ENCODE measurements at places on chromosomes 2 and 18.

DNA sequence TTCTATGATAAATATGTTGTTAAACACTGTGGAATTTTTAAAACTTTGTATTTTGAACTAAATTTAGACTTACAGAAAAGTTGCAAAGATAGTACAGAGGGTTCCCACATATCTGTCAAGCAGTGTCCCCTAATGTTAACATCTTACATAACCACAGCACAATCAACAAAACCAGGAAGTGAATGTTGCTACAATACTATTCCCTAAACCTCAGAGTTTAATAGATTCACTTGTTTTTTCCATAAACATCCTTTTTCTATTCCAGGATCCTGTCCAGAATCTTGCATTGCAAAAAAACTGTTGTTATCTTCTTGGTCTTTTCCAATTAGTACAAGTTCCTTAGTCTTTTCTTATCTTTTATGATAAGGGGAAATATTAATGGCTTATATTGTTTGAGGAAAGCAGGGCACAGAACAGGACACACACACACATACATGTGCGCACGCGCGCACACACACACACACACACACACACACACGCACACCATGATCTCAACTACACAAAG, 251.1 kb upstream of the TRIB2 start:
- no peak for DNase-seq

DNA sequence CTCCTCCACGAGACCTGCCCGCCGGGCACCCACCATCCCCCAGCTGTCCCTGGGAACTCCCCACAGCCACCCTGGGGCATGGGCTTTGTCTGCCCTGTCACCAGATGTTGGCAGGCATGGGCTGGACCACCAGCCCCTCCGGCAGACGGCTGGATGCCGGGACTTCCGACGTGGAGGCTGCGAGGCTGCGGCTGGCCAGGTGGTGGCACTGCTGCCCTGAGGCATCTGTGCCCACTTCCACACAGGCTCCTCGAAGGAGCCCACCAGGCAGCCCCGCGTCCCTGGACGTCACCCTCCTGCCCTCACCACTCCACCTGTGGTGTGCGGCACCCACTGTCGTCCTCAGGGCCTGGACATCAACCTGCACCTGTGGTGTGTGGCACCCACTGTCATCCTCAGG, 319.9 kb upstream of the SALL3 start:
- DNase-seq: no peak

GRCh38 chr2:157492189-157492773, 48.4 kb upstream of the CYTIP start:
- peak; percentile 42 for DNase-seq

DNA sequence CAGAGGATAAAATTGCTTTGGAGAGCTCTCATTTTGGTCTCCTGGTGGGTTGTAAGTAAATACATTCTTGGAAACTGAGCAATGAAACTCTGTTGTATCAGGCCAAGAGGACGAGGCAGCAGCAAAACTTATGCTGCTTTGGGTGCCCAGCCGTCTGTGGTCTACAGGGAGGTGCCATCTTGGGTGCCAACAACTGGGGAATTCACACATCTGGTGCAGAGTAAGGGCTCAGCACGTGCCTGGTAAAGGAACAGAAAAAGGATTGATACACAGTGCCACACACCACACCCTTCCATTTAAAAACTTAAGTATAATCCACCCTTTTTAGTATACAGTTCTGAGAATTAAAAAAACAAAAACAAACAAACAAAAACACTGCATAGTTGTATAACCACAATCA, 221.9 kb downstream of the TSN start:
- no peak for DNase-seq

DNA sequence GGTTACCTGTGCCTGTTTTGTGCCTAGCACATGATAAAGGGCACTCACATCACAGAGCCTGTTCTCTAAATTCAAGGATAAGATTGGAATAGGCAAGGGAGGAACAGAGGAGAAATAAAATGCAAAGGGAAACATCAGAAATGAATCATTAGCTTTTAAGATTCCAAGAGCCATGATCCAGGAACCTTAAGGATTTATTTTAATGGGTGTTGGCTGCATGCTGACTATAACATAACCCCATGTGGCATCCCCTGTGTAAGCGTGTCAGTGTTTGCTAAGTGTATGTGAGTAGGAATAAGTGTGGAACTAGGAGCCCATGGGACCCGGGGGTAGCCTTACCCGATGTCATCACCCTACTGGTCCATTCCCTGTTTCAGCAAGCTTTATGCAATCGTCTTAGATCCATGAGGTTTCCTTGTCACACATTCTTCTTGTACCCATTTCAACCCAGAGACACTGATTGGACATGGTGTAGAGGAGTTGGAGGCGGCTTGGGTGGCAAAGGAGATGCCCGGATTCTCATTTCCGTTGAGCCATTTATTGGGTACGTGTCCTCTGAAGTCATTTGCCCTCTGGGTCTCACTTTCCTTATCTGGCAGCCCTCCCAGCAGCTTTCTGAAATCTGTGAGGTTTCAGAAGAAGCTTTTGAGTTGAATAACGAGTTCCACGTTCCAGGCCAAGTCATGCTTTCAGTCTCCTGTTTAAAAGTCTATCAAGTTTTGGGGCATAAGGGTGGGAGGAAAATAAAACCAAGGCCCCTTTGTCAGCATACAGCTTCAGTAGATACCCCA, 117.0 kb downstream of the MGAT5 start:
- DNase-seq: no peak

GRCh38 chr2:152587187-152587947, 129.9 kb downstream of the PRPF40A start:
- no peak for DNase-seq

- no peak for DNase-seq
Observed at GRCh38 chr18:34817636-34818035, 107.5 kb downstream of the DTNA start.

Data from activated CD4-positive, alpha-beta T cell treated with anti-CD3 and anti-CD28 coated beads, Interleukin-2, amount 50 U/mL, for 24 hours (primary cell).